IMR-90 (cell line): ENCODE measurements at places on chromosomes 1 and 21.

GRCh38 chr1:183515002-183515689 is 42.8 kb downstream of the SMG7 start:
- DNase-seq: peak; percentile 93

- DNase-seq: no peak
Measured at GRCh38 chr1:172179918-172180317, 240.6 kb upstream of the C1orf105 start.

DNA sequence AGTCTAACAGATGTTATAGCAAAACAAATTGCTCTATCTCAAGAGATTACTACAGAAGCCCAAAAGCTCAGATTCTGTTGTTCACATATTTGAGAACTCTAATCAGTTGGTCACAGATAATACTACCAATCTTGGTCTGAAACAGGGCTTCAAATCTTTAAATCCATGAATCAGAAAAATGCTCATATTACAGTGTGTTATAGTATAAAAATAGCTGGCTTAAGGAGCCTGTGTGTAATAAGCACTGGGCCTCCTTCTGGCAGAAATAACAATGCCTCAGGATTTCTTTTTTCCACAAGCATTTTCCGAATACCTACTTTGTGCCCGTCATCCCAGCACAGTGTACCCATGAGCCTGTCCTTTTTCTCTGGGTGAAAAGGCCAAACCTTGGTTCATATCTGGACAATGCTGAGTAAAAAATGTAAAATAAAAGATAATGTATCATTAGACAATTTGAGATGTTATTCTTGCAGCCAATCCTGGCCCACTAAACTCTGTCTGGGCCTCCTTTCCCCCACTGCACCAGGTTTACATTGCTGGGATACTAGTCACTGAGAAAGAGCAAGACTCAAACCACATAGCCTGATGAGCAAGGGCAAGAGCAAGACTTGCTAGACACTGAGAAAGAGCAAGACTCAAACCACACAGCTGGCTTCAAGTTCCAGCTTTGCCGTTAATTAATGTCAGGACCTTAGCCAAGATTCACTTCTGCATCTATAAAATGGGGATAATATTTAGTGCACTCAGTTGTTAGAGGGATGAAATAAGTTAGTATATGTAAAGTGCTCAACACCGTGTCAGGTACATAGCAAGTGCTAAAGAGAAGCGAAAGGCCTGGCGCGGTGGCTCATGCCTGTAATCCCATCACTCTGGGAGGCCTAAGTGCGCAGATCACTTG is 17.0 kb upstream of the ADAR start:
- peak; percentile 97 for DNase-seq

GRCh38 chr1:98077691-98078090 is 156.9 kb upstream of the DPYD start:
- peak; percentile 70 for DNase-seq
